Esophagus mucosa (tissue), 1 donor: ENCODE measurements at places on chromosomes 6 and 20. TPM values are rescaled to one million over a fixed set of nuclear protein-coding genes. Genes with fewer than 3 reads are reported as not detected.

ANGPT4 gene
- 0.08 TPM for total RNA-seq

DPPA5 gene
- total RNA-seq: not detected

CBFA2T2 gene
- total RNA-seq: 9.0 TPM

UBD gene
- total RNA-seq: 1.00 TPM

TPD52L1 gene
- 217 TPM for total RNA-seq

COL19A1 gene
- total RNA-seq: 0.04 TPM

PPARD gene
- total RNA-seq: 38.5 TPM

TBPL1 gene
- total RNA-seq: 11.4 TPM

CST1 gene
- total RNA-seq: not detected

LINC00237 gene
- not detected for total RNA-seq

LPIN3 gene
- 15.7 TPM for total RNA-seq

PLA2G7 gene
- total RNA-seq: 0.32 TPM

SAMD5 gene
- 6.5 TPM for total RNA-seq

SLC22A3 gene
- 8.0 TPM for total RNA-seq

LST1 gene
- total RNA-seq: 2.4 TPM

AIF1 gene
- 3.3 TPM for total RNA-seq

ENPP5 gene
- 0.44 TPM for total RNA-seq

CYP39A1 gene
- total RNA-seq: 3.4 TPM

KCNQ2 gene
- total RNA-seq: not detected
